Tibial artery (tissue), 4 donors: ENCODE measurements at places on chromosomes 6 and 20.

DNA sequence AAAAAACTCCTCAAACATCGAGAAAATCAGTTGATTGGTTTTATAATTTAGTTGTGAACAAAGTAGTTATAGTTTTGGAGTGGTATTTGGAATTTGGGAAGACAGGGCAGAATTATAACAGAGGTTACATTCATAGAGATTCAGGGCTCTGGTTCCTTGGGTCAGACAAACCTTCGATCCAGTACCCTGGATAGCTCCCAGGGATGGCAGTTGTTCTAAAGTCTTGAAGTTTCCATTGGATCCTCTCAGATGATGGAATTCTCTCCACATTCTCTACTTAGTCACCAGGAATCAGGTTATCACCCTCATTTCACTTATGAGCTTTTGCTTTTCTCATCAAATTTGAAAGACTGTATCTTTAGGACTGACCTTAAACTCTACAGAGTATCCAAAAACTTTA lies 285.1 kb downstream of the CENPW start:
- no peak for DNase-seq

GRCh38 chr6:162026843-162027242 lies 700.7 kb downstream of the PRKN start:
- no peak for DNase-seq

- DNase-seq, result no peak
Measured at GRCh38 chr20:57648878-57649616, 28.8 kb upstream of the ZBP1 start.

GRCh38 chr6:36780442-36781177 lies 58.6 kb downstream of the CPNE5 start:
- no peak for DNase-seq

DNA sequence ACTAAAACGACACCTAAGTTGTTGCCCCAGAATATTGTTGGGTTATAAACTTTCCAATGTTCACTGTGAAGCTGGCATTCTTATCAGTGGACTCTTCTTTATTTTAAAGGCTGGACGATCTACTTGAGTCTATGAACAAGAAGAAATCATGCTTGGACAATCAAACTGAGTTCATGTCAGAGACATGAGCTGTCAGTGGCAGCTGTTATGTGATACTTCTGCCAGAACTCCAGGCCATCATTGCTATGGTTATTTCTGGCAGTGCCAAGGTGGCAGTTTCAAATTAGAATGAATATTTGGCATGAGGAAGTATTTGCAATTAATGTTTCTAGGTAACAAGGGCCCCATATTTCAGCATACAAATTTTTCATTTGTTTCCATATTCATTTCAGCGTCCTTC lies 417.3 kb downstream of the LMBRD1 start:
- DNase-seq, result no peak

DNA sequence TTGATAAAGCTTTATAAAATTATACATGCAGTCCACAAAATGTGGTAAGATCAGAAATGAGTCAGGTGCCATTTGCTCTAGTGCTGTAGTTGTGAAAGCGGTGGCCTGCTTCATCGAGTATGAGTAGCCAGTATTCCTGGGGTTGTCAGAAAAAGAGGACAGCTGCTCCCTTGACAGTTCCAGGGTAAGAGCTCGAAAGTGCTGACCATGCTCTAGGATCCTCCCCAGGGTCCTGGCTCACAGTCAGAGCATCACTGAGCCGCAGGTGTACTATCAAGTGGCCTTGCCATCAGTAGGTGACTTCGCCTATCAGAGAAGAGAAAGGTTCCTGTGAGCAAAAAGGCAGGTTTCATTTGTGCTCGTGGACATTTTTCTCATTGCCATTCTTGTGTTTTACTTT lies 3.6 kb downstream of the BTBD3 start:
- no peak for DNase-seq

GRCh38 chr6:133973109-133973971 lies 20.3 kb downstream of the TBPL1 start:
- no peak for DNase-seq

DNA sequence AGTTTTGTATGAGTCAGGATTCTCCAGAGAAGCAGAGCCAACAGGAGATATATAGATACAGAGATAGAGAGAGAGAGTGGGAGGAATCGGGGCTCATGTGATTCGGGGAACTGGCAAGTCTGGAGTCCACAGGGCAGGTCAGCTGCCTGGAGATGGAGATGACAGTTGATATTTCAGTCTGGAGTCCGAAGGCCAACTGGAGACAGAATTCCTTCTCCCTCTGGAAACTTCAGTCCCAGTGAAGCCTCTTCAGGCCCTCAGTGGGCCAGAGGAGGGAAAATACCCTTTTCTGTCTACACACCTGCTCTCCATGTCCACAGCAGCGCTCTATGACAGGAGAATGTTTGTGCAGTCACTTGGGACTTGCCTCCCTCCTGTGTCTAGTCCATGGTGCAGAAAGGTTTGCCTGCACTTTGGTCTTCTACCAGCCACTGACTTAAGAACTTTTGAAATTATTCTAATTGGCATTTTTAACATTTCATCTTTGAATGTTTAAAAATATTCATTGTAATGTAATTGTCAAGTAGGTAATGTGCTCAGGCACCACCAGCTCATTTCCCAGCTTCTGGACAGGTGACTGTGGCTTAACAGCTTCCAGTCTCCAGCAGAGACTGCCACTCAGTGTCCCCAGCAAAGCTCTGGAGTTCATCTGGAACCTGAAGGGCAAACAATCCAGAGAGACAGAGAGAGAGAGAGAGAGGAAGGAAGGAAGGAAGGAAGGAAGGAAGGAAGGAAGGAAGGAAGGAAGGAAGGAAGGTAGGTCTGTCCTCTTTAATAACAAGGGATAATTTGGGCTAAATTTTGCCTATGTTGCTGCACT lies 43.8 kb upstream of the AFDN start:
- DNase-seq, result peak; percentile 24

GRCh38 chr6:5950361-5950785 lies 56.4 kb downstream of the NRN1 start:
- no peak for DNase-seq

GRCh38 chr6:75602246-75603105 lies 796 bp downstream of the SENP6 start:
- DNase-seq, result peak; percentile 77

- no peak for DNase-seq
Measured at GRCh38 chr6:20334962-20335361, 66.7 kb upstream of the E2F3 start.

- DNase-seq, result no peak
Measured at GRCh38 chr6:97189767-97190166, 93.2 kb downstream of the MMS22L start.

DNA sequence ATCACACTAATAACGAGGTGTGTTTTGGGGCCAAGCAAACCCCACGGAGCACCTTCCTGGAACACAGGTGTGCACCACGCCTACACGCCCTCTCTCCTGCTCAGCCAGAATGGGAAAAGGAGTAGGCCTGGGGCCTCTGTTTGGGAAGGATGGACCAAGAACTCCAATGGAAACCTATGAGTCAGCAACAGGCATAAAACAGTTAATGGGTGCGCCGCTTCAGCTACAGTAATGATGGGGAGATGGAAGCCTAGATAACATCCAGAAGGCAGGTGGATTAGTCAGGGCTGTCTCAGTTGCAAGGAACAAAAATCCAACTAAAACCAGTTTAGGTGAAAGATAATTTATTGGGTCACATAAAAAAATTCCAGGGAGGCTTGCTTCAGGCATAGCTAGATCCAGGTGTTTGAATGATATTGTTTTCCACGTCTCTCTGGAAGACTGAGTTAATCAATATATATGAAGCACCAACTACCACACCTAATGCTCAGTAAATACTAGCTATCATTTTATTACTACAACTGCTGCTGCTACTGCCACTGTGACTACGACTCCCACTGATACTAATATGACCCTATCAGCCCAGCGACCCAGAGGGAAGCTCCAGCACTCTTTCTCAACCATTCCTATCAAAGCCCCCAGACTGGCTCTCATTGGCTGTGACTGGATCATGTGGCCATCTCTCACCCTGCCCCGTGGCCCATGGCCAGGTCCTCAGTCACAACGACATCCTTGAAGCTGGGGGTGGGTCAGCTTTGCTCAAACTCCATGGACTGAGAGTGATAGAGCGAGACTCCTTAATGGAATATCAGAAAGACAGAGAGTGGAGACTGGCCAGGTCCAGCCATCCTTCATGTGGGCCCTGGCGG lies 155.2 kb upstream of the PTPN1 start:
- DNase-seq, result no peak
